ENCODE measurements at places on chromosomes 5 and 9.

GRCh38 chr5:136052692-136053335 is 24.0 kb downstream of the TGFBI start:
- no peak for DNase-seq

DNA sequence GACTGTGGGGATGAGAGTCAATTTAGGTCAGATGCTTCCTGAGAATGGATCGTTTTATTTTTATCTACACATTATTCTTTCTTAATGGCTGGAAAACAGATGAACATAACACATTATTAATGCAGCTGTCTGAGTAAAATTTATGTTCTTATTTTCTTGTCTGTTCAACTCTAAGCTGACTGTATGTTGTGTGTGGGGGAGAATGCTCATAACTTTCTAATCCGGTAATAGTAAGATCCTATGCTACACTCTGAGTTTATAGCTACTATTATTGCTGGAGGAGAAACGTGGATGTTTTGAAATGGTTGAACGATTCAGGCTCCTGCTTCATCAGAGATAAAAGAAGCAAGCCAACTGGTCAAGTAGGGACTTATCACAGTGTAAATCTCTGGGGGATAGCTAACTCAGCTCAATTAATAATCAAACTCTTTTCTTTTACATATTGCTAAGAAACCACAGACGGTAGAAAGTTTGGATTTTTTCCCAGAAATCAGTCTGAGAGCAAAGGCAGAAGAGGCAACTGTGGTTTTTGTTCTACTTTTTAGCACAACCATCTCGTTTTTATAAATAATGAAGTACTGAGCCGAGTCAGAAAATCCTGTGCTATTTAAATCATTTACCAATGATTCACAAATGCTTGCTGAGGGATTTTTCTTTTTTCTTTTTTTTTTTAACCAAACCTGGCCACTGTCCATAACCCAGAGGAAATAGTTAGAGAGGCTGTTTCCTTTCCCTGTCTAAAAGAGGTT is 265.0 kb upstream of the FAM174A start:
- no peak for DNase-seq

DNA sequence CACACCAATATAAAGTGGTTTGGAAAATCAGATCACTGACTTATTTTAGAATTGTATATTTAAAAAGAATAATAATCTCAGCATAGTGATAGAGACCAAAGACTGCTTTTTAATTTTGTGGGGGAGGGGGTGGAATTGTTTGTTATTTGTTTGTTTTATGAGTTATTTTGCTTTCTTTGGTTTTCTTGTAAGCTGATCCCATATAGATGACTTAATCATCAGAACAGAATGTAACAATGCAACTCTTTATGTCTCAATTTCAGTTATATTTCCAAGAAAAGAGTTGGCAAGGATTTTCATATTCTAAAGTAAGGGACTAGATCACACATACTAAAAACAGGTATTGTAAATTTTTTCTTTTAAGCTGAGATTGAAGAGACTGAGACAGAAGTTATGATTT is 984.9 kb downstream of the TLE4 start:
- DNase-seq = no peak

DNA sequence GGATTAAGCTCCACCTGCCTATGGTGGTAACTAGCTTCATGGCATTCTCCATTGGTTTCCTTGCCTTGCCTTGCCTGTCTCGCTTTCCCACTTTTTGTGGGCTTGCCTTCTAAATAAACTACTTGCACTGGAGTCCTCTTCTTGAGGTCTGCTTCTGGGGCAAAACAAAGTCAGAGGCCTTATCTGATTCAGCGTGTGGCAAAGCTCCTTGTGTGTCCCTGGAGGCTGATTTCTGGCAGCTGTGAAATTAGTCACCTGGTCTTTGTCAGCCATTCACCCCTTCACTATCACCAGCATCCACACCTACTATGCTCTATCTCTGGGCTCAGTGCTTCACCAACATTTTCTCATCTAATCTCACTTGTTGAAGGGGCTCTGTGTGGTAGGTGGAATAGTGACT is 176.2 kb downstream of the SEC61B start:
- DNase-seq = no peak

DNA sequence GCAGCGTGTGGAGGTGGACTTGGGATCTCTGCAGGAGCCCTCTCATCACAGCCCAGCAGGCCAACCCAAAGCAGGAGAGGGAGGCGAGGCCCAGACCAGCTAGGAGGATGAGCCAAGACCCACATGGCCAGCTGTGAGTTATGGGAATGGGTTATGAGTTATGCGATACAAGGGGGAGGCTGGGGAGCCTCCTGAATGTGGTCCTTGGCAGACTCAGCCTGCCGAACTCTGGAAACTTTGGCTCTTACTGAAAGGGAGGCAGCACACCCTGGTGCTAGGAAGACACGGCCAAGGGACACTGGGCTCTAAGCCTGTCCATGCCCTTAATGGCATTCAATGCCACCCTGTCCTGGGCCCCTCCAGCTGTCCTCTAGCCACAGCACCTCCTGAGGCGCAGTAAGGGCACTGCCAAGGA is 7.7 kb upstream of the VAV2 start:
- DNase-seq = no peak

DNA sequence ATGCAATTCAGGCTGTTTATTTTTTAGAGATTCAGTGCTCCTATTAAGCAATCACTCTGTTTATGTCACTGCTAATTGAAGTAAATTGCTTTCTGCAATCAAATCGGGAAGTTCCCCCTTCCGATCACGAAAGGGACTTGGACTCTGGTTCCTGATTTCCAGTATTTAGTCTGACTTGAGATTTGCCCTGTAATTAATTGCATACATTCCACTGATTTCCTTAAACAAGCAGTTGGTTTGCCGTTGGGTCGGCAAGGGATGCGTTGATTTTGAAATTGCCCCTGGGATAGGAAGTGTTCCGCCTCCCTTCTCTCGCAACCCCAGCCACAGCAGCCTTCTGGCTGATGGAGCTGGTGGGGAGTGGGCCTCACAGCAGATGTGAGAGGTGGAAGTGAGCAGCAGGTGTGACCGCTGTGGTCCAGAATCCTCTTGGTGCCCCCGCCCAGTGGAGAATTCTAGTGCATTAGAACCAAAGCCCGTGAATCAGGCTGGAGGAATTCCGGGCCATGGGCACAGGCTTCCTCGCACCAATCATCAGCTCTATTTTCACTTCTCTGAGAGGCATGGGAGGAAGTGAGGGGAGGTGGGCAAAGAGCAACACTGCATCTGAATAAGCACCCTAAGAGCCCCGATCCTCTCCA is 102.5 kb downstream of the SPRY4 start:
- no peak for DNase-seq

Data from smooth muscle cell of the brain vasculature (primary cell).